ENCODE measurements at places on chromosomes 6 and 20.
A peak's percentile ranks its signal among the peaks of the same experiment; 100 is the strongest.

GRCh38 chr20:19967445-19967844 lies 49.7 kb upstream of the NAA20 start:
- no peak overlapping the region for H3K4me3 ChIP-seq
- no peak overlapping the region for H3K27ac ChIP-seq
- DNase-seq, result no peak
- no peaks in the 10 kb centered on the region for H3K27me3 ChIP-seq
- H3K36me3 ChIP-seq, result peaks cover 2% of the 10 kb centered on the region

- no peak within 1 kb of the TSS for H3K27ac ChIP-seq
- H3K4me1 ChIP-seq, result no peaks in the 10 kb centered on the region
- H3K36me3 ChIP-seq, result no peaks in the 10 kb centered on the region
- no peaks in the 10 kb centered on the region for H3K27me3 ChIP-seq
Measured at GRCh38 chr20:3663031-3663701, at the start of gene GFRA4. TSS of gene GFRA4 (minus strand) at chr20:3663399. CDS start at chr20:3663399, 0 bp downstream.

- peaks cover 7% of the 10 kb centered on the region for H3K4me1 ChIP-seq
- no peak for DNase-seq
Measured at GRCh38 chr20:51529758-51530157, 12.8 kb downstream of the NFATC2 start.

DNA sequence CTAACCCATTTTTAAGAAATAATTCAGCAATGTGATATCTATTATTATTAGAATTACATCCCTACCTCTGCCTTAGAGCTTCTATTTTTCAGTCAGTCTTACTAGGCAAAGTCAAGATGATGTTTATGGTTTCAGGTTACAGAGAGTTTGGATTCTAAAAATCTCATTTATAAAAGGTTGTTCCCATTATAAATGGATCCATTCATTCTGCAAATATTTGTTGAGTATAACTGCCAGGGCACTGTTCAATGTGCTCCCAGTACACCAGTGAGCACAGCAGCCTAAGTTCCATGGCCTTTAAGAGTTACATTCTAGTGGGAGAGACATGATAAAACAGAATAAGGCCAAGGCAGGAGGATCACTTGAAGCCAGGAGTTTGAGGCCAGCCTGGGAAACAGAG lies 75.9 kb upstream of the EYA4 start:
- no peak for DNase-seq
- H3K36me3 ChIP-seq, result no peaks in the 10 kb centered on the region
- no peak overlapping the region for H3K27ac ChIP-seq
- no peaks in the 10 kb centered on the region for H3K27me3 ChIP-seq
- H3K4me3 ChIP-seq, result no peak overlapping the region

- no peaks in the 10 kb centered on the region for H3K27me3 ChIP-seq
- no peak overlapping the region for H3K27ac ChIP-seq
- peak; percentile 43 for DNase-seq
- no peaks in the 10 kb centered on the region for H3K36me3 ChIP-seq
Measured at GRCh38 chr20:1943275-1944002, 48.2 kb downstream of the SIRPA start.

DNA sequence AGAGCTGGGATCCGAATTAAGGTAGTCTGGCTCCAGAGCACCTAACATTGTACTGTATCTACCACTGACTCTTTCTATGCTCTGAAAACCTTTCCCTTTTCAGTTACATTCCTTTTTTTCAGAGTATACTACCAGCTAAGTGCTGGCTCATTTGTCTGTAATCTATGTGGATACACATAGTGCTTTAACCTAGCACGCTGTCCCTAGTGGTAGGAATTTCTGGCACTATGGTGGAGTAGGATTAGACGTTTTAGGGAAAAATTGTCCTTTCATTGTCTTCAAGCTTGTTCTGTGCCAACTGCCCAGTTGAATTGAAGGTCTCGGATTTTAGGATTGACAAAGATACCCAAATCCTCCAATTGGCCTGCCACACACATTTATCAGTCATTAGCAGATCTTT lies 259.1 kb upstream of the FERMT1 start:
- no peak for DNase-seq
- no peak overlapping the region for H3K4me3 ChIP-seq
- H3K4me1 ChIP-seq, result no peaks in the 10 kb centered on the region
- H3K27ac ChIP-seq, result no peak overlapping the region
- no peaks in the 10 kb centered on the region for H3K36me3 ChIP-seq

- no peaks in the 10 kb centered on the region for H3K27me3 ChIP-seq
- H3K27ac ChIP-seq, result no peak overlapping the region
- peak; percentile 92 for DNase-seq
- no peaks in the 10 kb centered on the region for H3K36me3 ChIP-seq
- no peak overlapping the region for H3K4me3 ChIP-seq
Measured at GRCh38 chr6:121555201-121555600, 119.8 kb downstream of the GJA1 start.

DNA sequence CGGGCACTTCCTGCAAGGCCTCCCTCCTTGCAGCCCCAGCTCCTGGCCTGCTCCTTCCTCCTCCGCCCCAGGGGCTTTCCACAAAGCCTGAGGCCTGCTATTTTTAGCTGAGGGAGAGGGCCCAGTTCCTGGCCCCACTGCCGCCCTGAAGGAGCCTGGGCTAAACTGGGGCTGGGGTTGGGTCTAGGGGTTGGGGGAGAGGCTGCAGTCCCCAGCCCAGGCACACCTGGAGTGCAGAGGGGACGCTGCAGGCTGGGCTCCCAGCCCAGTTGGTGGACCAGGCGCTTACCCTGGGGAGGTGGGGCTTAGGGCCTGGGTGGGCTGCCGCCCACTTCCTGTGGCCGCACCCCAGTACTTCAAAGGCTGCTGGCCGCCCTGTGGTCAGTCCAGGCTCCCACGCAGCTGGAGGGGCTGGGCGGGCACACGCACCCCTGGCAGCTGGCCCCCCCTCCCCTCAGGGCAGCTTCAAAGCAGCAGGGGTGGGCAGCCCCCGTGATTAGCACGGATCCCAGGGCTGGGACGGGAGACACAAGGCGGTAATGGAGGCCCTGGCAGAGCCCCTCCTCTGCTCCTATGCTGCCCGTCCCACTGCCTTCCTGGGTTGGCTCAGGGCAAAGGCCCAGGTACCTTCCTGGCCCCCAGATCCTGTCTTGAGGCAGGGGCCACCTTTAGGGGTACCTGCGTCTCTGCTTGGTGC lies 7.1 kb upstream of the ABHD16B start:
- DNase-seq, result no peak
- H3K36me3 ChIP-seq, result no peaks in the 10 kb centered on the region
- H3K4me3 ChIP-seq, result no peak overlapping the region
- no peak overlapping the region for H3K27ac ChIP-seq
- no peaks in the 10 kb centered on the region for H3K27me3 ChIP-seq

DNA sequence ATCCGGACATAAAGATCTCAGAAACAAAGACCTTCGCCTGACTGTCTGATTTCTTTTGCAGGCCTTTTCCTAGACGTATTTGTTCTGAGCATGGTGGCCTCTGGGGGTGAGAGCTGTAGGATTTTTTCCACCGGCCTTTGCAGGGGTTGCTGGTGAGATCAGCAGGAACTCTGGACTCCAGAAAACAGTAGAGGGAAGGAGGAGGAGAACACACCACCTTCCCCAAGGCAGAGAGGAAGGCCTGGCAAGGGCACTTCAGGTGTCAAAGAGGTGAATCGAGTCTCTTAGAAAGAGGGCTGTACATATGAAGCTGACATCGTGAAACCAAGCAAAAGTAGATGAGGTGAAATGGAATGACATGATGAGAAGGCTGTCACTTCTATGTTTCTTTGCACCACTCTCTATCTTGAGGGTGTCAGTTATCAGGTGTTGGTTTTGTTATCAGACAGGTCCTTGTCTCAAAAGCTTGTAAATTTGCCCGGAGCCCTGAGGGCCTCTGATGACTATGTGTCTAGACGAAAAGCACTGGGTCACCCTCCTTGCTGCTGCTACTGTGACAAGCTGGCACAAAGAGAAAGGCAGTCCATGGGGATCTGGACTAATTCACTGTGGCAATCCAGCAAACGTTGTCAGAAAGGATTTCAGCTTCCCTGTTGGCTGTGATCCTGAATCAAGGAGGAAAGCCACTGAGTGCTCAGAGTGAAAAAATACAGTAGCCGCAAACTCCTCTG lies 91.3 kb upstream of the MAP3K7 start:
- no peaks in the 10 kb centered on the region for H3K27me3 ChIP-seq
- no peak overlapping the region for H3K27ac ChIP-seq
- no peak overlapping the region for H3K4me3 ChIP-seq
- H3K36me3 ChIP-seq, result no peaks in the 10 kb centered on the region

GRCh38 chr6:15389765-15390723 lies 144.2 kb downstream of the JARID2 start:
- H3K4me1 ChIP-seq, result no peaks in the 10 kb centered on the region
- H3K27me3 ChIP-seq, result no peaks in the 10 kb centered on the region
- H3K36me3 ChIP-seq, result no peaks in the 10 kb centered on the region
- DNase-seq, result peak; percentile 35
- no peak overlapping the region for H3K4me3 ChIP-seq

- no peaks in the 10 kb centered on the region for H3K27me3 ChIP-seq
- no peaks in the 10 kb centered on the region for H3K4me1 ChIP-seq
- H3K27ac ChIP-seq, result no peak overlapping the region
Measured at GRCh38 chr6:38997128-38997761, 51.3 kb upstream of the GLP1R start.

DNA sequence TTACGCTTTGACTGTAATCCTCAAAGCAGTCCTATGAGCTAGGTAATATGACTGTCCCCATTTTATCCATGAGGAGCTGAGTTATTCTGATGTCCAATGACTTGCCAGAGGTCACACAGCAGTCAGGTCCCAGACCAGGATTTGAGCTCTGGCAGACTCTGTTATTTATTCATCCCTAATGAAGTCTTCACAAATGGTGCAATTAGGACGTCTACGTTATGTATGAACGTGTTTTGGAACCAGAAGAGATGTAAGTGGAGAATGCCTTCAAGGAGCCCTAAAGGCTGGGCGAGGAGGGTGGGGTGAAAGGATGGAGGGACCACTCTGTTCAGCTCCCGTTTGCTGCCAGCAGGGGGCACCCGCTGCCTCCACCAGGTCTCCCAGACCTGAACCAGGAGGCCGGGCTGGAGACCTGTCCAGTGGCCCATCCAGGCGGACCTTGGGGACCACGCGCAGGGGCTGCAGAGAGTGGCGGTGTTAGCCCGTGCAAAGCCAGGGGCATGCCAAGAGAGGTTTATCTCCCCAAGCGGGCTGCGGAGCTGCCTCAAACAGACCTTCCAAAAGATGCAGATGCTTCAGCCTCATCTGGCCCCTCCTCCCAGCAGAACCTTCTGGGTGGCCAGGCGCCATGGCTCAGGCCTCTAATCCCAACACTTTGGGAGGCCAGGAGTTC lies 15.2 kb upstream of the ZNF335 start:
- no peak overlapping the region for H3K4me3 ChIP-seq
- no peaks in the 10 kb centered on the region for H3K27me3 ChIP-seq
- no peaks in the 10 kb centered on the region for H3K36me3 ChIP-seq
- peaks cover 13% of the 10 kb centered on the region for H3K4me1 ChIP-seq
- no peak overlapping the region for H3K27ac ChIP-seq
- peak; percentile 73 for DNase-seq

DNA sequence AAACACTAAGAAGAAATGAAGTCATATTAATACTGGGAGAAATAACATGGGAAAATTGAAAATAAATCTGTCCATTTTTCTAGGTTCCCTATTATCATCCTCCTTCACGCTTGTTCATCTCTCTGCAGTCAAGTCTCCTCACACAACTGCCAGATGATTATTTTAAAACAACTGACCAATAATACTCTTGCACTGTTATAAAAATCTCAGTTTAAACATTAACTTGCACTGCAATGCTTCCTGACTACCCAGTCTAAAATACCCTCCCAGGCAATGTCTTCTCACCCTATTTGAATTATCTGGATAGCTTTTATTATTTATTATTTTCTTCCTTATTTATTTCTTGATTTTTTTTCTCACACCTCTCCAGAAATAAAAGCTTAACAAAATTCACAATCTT lies 5.7 kb downstream of the EYS start:
- H3K36me3 ChIP-seq, result no peaks in the 10 kb centered on the region
- H3K27me3 ChIP-seq, result no peaks in the 10 kb centered on the region
- H3K4me3 ChIP-seq, result no peak overlapping the region

- H3K27ac ChIP-seq, result no peak overlapping the region
- no peaks in the 10 kb centered on the region for H3K27me3 ChIP-seq
- H3K4me3 ChIP-seq, result peak overlapping the region; percentile 76
- H3K4me1 ChIP-seq, result peaks cover 2% of the 10 kb centered on the region
- DNase-seq, result peak; percentile 7
- no peaks in the 10 kb centered on the region for H3K36me3 ChIP-seq
Measured at GRCh38 chr6:143449714-143450452, 612 bp downstream of the ADAT2 start.

DNA sequence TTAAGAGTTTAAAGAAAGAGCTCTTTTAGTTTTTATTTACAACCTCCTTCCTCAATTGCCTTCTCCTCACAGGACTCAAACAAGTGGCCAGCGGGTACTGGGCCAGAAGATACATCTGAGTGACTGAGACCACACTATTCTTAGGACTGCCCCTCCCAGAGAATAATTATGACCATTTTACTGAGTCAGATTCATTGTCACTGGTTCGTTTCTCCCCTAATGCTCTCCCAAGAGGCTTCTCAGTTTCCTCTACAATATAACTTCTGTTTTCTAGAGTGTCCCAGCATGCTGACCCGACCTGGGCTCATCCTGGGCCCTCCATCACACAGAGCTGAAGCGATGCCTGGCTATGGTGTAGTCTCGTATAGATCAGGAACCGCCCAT lies 279.9 kb downstream of the CD83 start:
- H3K36me3 ChIP-seq, result no peaks in the 10 kb centered on the region
- H3K4me3 ChIP-seq, result no peak overlapping the region
- H3K27ac ChIP-seq, result no peak overlapping the region
- no peaks in the 10 kb centered on the region for H3K27me3 ChIP-seq
- H3K4me1 ChIP-seq, result peaks cover 3% of the 10 kb centered on the region

DNA sequence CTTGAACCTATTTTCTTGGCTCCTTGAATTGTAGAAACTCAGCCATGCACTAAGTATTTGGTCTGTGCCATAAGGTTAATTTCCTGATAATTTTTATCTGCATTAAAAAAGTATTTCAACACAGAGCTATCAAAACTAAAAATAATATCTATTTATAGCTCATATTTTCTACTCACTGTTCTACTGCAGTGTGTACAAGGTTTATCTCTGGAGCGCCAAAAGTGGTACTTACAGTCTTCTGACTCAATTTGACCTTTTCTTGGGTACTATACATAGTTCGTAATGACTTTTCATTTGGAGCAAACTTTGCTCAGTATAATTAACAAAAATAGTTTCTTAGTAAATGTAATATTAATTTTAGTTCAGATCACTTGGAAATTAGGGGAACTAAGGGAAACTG lies 69.2 kb downstream of the IRAK1BP1 start:
- H3K4me1 ChIP-seq, result no peaks in the 10 kb centered on the region
- H3K27ac ChIP-seq, result no peak overlapping the region
- no peaks in the 10 kb centered on the region for H3K36me3 ChIP-seq
- no peak overlapping the region for H3K4me3 ChIP-seq
- no peaks in the 10 kb centered on the region for H3K27me3 ChIP-seq

DNA sequence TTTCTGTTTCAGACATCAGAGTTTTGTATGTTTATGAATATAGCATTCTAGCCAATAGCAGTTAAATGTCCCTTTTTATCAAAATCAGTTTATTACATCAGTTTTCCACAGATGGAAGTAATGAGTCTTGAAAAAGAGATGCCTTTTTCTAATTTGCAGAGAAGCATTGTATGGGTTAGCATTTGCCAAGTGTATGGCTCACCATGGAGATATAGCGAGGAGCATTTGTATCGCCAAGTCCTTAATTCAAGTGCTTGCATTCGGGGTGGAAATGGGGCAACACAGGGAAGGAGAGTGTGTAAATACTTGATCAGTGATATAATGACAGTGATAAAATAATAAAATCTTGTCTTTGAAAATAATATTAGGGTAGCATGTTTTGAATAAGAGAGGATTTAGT lies 42.9 kb downstream of the TXLNB start:
- no peaks in the 10 kb centered on the region for H3K27me3 ChIP-seq
- no peaks in the 10 kb centered on the region for H3K36me3 ChIP-seq
- no peak overlapping the region for H3K4me3 ChIP-seq
- no peak overlapping the region for H3K27ac ChIP-seq
- H3K4me1 ChIP-seq, result no peaks in the 10 kb centered on the region
